ENCODE measurements at places on chromosomes 2 and 18. TPM values are rescaled to one million over a fixed set of nuclear protein-coding genes. Genes with fewer than 3 reads are reported as not detected.

DNA sequence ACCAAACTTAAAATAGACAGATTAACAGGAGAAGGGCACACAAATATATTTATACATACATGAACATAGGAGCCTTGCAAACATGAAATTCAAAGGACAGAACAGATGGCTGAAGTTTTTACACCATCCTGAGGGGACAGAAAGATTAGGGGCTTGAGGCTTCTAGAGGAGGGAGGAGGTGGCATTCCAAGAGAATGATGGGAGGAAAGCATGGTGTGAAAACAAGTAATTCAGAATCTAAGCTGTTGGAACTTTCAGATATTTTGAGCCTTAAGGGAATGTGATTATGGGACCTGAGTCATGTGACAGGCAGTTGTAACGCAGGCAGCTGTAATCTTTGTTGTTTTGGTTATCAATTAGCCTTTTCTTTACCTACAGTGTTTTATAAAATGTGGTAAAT, 225.2 kb upstream of the SPOPL start:
- no peak for DNase-seq

Gene PDCD1
- not detected for polyA plus RNA-seq

- no peak for DNase-seq
Observed at GRCh38 chr2:1584691-1585485, 159.4 kb downstream of the PXDN start.

- no peak for DNase-seq
Observed at GRCh38 chr2:158917121-158917520, 51.3 kb upstream of the TANC1 start.

- DNase-seq: peak; percentile 63
Observed at GRCh38 chr2:148926291-148926961, 51.4 kb downstream of the KIF5C start.

- no peak for DNase-seq
Observed at GRCh38 chr18:45788861-45789260, 36.6 kb upstream of the SIGLEC15 start.

Gene COLEC12
- polyA plus RNA-seq: 28.1 TPM

GRCh38 chr2:99928470-99929053, 213.8 kb downstream of the AFF3 start:
- DNase-seq: no peak

- no peak for DNase-seq
Observed at GRCh38 chr2:159455330-159455918, 160.9 kb downstream of the BAZ2B start.
